A549 treated with dexamethasone at 1 μM for 4 hours (cell line): ENCODE measurements at places on chromosomes 13 and 19. TPM values are rescaled to one million over a fixed set of nuclear protein-coding genes. Genes with fewer than 3 reads are reported as not detected.

ZNF317 gene
- total RNA-seq = 17.1 to 21.7 TPM (median 21.2 TPM) in 5 replicates

IL12RB1 gene
- not detected in 5 replicates for total RNA-seq

CEACAM1 gene
- 1.1 to 2.7 TPM (median 2.2 TPM) in 5 replicates for total RNA-seq

RDH8 gene
- total RNA-seq = 0.18 to 0.42 TPM (median 0.27 TPM) in 5 replicates

TTYH1 gene
- 0.12 to 0.13 TPM in 2 of 5 replicates, not detected in the others for total RNA-seq

UBE2L5 gene
- not detected in 5 replicates for total RNA-seq

MLLT1 gene
- total RNA-seq = 12.8 to 28.7 TPM (median 27.2 TPM) in 5 replicates

FCAR gene
- not detected in 5 replicates for total RNA-seq

CD33 gene
- total RNA-seq = 0.06 to 0.08 TPM (median 0.07 TPM) in 3 of 5 replicates, not detected in the others

APOC4 gene
- not detected in 5 replicates for total RNA-seq

ZNF471 gene
- total RNA-seq = 0.06 to 0.29 TPM (median 0.06 TPM) in 5 replicates

QPCTL gene
- total RNA-seq = 7.4 to 8.9 TPM (median 8.4 TPM) in 5 replicates

TEX101 gene
- not detected in 5 replicates for total RNA-seq

TPTE2 gene
- not detected in 5 replicates for total RNA-seq

OSCAR gene
- total RNA-seq = 0.15 to 0.33 TPM (median 0.27 TPM) in 5 replicates

ZNF320 gene
- total RNA-seq = 0.17 TPM in 1 of 5 replicates, not detected in the others

RAB20 gene
- total RNA-seq = 1.9 to 2.4 TPM (median 2.3 TPM) in 5 replicates

VWA8 gene
- total RNA-seq = 6.1 to 8.8 TPM (median 7.3 TPM) in 5 replicates

DACH1 gene
- not detected in 5 replicates for total RNA-seq

SIX5 gene
- 13.3 to 26.4 TPM (median 25.2 TPM) in 5 replicates for total RNA-seq

DNAAF3 gene
- 3.2 to 7.0 TPM (median 5.7 TPM) in 5 replicates for total RNA-seq

KLK2 gene
- total RNA-seq = 0.16 to 0.22 TPM in 2 of 5 replicates, not detected in the others

ZNF66 gene
- total RNA-seq = not detected in 5 replicates

COL4A1 gene
- 80.9 to 116 TPM (median 104 TPM) in 5 replicates for total RNA-seq

METTL21C gene
- not detected in 5 replicates for total RNA-seq

KLHL1 gene
- not detected in 5 replicates for total RNA-seq

PSG7 gene
- 0.04 to 0.11 TPM (median 0.06 TPM) in 5 replicates for total RNA-seq

ZNF577 gene
- 0.06 to 0.13 TPM (median 0.09 TPM) in 4 of 5 replicates, not detected in the other for total RNA-seq

PGLYRP1 gene
- total RNA-seq = not detected in 5 replicates

RFPL4A gene
- total RNA-seq = 0.61 to 1.2 TPM (median 0.88 TPM) in 5 replicates

PRR22 gene
- 1.6 to 2.7 TPM (median 2.1 TPM) in 5 replicates for total RNA-seq

CFAP97D2 gene
- total RNA-seq = not detected in 5 replicates

PLPPR3 gene
- total RNA-seq = 2.6 to 5.1 TPM (median 3.6 TPM) in 5 replicates

GNA15 gene
- total RNA-seq = 0.04 to 0.09 TPM (median 0.08 TPM) in 5 replicates
